Stimulated activated CD8-positive, alpha-beta memory T cell treated with anti-CD3 and anti-CD28 coated beads, Interleukin-7, amount 100 ng/mL, for 1 hour (primary cell): ENCODE measurements at places on chromosomes 3 and 15.

DNA sequence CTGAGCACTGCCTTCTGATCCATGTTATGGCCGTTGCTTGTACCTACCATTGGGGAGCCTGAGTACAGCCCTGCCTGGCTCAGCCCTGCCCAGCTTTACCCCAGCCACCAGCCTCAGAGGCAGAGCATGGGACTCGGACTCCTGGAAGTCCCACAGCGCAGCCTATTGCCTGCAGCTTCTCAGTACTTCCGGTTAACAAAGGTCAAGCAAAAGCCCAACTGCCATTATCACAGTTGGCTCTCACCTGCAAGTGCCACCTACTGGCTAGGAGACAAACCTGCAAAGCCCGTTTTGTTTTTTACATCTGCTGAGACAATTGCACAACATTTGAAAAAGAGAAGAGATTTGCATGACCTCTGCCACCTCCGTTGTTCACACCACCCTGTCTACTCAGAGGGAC is 1081.7 kb downstream of the NAALADL2 start:
- DNase-seq, result no peak

GRCh38 chr15:64748251-64748650 is 27.1 kb downstream of the RBPMS2 start:
- no peak for DNase-seq

- no peak for DNase-seq
These were observed 596.3 kb downstream of the PYDC2 start for GRCh38 chr3:192057261-192057660.

- no peak for DNase-seq
These were observed 15.4 kb downstream of the DPH3 start for GRCh38 chr3:16249336-16249735.

DNA sequence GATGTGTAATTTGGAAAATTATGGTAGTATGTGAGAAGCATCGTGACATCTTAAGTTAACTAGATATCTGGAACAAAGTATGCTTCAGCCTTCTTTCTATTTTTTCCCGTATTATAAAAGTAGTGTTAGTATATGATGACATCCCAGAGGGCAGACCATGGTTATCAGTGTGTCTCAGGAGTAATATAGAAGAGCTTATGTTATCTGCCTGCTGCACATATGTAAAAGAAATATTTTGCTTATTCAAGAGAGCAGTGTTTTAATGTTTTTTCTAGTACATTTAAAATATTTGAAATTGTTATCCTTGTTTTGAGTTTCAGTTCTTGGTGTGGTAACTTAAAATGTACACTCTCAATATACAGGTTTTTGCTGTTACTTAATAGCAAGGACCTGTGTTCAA is 24.1 kb downstream of the PLCL2 start:
- no peak for DNase-seq

- DNase-seq, result no peak
These were observed 37.6 kb downstream of the GBE1 start for GRCh38 chr3:81723732-81724313.

DNA sequence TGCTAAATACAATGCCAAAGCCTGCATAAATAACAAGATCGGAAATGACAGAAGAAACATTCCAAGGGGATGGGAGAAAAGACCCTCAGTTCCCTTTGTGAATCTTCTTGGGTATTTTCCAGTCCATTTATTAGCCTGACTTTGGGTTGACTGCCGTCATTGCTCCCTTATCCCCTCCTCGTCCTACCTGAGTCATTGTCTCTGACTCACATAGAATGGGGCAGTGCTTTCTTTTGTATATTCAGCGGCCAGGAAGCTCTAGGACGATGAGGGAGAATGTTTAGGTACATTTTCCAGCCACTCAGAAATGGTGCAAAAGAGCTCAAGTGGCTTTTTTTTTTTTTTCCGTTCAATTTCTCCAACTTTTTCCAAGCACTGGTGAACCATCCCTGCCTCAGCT is 71.6 kb downstream of the KAT2B start:
- DNase-seq, result no peak

DNA sequence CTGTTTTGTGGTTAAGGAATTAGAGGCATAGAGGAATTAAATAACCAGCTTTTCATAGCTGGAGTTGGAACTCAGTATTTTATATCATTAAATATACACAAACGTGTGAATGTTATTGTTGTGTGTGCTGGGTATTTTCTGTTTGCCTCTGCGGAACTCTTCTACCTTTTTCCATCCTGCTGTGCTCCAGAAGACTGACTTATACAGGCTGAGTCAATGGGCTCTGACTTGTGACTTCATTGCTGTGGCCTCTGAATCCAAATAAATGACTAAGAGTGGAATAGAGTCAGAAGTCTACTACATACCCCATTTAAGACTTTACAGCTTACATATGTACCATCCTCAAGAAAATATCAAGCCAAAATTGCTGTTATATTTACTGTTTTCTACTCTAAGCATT is 17.6 kb downstream of the ARIH1 start:
- no peak for DNase-seq

- no peak for DNase-seq
These were observed 57.0 kb upstream of the UBE2E2 start for GRCh38 chr3:23146163-23146562.

DNA sequence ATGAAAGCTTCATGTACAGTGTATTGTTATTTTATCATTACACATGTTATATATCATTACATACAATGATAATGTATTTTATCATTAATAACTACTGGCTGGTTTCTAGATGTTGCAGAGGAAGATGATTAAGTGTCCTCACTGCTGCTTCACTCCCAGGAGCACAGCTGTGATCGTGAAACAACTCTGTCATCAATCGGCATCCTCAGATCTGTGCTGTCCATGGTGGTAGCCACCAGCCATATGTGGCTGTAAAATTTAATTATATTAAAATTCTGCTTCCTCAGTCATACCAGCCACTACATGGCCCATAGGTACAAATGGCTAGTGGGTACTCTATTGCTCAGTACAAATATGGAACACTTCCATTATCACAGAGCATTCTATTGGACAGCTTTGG is 379.4 kb upstream of the CFAP20DC start:
- no peak for DNase-seq

DNA sequence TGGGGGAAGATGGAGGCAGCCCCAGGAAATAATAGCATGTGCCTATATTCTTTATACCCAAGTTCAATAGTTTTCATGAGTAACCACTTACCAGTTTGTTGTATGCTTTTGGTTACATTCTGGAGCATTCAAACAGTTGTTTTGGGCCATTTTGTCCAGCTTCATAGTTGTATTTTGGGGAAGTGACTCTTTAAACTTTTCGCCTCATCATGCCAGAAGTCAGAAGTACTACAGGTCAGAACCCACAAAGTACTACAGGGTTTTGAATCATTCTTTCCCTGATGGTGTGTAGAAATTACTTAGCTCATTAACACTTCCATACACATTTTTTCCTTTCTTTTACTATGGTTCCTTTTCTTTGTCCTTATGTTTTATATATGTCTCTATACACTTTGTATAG is 210.6 kb downstream of the ARPP21 start:
- DNase-seq, result no peak

GRCh38 chr3:62188681-62189375 is 184.5 kb downstream of the FEZF2 start:
- DNase-seq, result peak; percentile 38

DNA sequence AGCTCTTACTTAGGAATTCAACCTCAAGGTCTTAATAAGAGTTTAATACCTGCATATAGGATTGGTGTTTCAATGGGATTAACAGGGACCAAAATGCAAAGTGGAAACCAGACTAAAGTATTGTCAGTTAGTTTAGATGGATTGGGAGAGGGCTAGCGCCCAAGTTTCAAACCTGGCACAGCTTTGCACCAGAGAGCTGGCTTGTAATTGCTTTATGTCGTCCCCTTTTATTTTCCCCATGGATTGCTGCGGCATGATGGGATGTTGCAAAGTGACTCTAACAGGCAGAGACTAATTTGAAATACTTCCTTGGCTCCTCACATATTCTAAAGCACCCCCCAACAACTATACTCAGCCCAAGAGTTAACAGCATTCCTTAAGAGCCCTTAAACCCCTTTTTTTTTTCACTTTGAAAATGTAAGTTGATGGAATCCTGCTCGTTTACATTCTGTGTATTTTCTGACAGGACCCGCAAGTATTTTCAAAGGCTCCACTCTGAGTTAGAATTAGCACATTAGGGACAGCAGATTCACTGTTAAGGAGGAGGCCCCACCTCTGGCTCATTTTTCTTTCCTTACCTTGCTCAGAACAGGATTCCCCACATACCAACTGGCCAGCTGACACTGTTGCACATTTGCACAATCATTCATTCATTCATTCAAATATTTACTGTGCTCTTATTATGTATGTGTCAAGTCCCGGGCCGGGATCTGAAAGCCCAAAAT is 214.2 kb downstream of the ERC2 start:
- no peak for DNase-seq

DNA sequence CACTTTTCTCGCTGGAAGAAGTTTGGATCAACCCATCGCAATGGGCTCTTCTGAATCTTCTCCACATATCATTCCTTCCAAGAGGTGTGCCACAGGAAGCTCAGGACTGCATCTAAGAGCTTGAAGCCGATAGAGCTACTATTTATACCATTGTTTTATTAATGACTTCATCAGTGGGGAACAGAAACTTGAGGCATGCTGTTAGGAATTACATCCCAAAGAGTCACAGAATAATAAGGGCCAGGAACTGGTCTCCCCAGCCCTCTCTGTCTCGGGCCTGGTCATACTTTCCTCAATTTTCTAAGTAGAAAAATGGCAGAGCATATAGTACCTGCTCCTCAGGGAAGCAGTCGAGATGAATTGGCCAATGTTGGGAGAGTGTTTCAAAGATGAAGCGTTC is 16.9 kb upstream of the C15orf61 start:
- no peak for DNase-seq

DNA sequence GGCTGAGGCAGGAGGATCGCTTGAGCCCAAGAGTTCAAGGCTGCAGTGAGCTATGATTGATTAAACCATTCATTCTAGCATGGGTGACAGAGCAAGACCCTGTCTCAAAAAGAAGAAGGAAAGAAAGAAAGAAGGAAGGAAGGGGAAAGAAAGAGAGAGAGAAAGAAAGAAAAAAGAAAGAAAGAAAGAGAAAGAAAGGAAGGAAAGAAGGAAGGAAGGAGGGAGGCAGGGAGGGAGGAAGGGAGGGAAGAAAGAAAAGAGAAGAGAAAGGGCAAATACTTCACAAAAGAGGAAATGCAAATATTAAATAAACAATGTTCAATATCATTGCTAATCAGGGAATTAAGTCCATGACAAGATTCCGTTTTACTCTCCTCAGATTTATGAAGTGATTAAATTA is 4.0 kb upstream of the KIF7 start:
- no peak for DNase-seq

DNA sequence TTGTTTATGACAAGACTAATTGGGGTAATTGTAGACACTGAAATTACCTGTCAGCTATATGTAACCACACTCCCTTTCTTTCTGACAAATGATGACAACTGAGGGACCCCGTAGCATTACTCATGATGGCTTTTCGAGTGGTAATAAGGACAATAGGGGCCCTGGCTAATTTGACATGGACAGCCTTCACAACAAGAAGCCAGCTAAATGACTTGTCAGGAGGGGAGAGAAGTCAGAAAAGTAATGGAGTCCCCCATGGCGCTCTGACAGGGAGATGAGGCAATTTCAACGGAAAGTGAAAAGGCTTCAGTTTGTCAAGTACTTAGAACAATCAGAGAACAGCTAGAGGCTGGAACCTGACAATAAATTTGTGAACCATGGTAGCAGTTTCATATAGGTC is 177.3 kb downstream of the CDIN1 start:
- DNase-seq, result no peak

GRCh38 chr15:67462875-67463274 is 58.1 kb upstream of the C15orf61 start:
- DNase-seq, result no peak

- DNase-seq, result no peak
These were observed 16.9 kb downstream of the KLHL18 start for GRCh38 chr3:47299381-47300318.

GRCh38 chr3:18586076-18586475 is 160.9 kb upstream of the SATB1 start:
- DNase-seq, result no peak

DNA sequence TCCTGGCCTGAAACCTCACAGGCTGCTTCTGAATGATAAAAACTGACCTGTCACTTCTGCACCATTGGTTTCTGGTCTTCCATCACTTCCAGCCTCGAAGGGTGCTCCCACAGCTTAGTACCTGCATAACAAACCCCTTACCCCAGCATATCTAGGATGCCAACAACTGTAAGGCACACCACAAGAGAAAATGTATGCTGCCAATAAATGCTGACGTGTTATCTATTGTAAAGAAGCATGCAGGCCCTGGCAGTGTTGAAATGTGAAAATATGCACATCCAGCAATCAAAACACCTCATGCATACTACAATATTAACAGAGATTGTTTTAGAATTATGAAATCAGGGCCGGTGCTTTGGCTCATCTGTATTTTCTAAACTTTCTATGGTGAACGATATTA is 242.0 kb upstream of the NSMCE3 start:
- no peak for DNase-seq

DNA sequence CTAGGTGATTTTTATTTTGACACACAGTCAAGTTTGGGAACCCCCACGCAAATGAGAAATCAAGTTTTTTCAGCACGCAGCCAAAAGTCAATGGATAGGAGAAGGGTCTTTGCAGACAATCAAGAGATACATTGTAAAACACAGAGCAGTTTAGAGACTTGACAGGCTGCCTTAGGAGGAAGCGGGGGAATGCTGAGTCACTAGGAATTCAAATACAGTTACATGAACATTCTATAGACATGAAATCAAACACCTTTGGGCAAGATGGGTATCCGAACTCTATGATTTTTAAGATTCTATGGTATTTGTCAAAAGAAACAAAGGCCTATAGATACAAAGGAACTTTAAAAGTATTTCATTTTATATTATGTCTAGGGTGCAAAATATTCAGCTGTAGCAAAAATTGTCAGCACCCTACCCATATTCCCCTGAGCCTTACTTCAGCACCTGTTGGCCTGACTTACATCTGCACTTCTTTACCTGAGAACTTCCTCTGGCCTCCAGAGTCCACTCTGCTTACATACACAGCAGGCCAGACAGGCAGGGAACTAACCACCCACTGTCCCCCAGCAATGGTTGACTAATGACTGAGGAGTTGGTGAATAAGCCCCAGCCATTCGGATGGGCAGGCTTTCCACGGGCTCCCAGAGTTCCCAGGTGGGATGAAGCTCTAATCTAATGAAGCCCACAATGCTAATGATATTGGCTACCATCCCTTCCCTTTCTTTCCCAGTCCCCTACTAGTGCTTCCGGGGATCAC is 289.3 kb upstream of the RORA start:
- DNase-seq, result no peak

GRCh38 chr15:65413760-65414144 is 9.0 kb downstream of the IGDCC4 start:
- DNase-seq, result no peak

GRCh38 chr3:42122261-42123011 is 31.3 kb downstream of the TRAK1 start:
- DNase-seq, result no peak

- DNase-seq, result no peak
These were observed 50.4 kb upstream of the ZDHHC23 start for GRCh38 chr3:113897373-113897777.
